ENCODE measurements at places on chromosomes 13 and 19. TPM values are rescaled to one million over a fixed set of nuclear protein-coding genes. Genes with fewer than 3 reads are reported as not detected.

GRCh38 chr19:53328967-53329366 lies 4.6 kb upstream of the ZNF845 start:
- DNase-seq, result peak; percentile 37

- no peak for DNase-seq
These were observed 904.8 kb upstream of the PCDH20 start for GRCh38 chr13:62320129-62321108.

DNA sequence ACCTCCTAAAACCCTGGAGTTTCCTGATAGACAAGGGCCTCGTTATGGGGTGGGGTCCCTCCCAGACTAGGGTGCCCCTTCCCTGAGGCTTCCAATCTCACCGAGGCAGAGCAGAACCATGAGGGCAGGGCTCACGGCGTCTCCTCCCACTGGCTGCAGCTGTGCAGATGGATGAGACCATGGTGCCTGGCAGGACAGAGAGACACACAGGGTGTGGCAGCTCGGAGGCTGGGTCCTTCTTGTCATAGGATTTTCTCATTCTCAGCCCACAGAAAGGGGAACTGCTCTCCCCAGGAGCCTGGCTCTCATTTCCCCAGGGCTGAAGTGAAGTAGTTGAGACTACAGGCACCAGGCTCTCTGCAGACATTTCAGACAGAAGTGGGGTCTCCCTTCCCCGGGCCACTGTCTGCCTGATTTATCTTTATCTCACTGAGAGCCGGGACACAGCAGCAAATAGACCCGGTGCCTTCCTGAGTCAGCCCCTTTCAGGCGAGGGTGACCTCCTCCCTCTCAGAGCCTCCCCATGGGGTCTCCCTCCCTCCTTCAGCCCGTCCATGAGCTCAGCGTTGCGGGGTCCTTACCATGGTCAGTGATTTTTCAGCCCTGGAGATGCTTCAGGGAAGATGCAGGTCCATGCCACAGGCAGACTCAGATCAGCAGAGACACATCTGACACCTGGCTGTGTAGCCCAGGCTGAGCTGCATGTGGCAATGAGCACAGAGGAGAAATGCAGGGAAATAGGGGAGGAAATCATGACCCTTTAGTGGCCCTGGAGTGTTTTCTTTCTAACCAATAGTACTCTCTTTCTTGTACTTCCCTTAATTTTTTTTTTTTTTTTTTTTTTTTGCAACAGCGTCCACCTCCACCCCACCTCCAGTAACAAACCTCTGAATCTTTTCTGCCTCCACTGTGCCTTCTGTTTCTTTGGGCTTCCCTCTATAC lies at the start of gene LILRA5:
Gene LILRA5, minus strand, starts transcription at position 731 of the 942 bp plus-strand sequence. Its CDS starts 147 bp downstream, at position 584.
- no peak for DNase-seq

TMEM38A gene
- 0.70 TPM for total RNA-seq

DNA sequence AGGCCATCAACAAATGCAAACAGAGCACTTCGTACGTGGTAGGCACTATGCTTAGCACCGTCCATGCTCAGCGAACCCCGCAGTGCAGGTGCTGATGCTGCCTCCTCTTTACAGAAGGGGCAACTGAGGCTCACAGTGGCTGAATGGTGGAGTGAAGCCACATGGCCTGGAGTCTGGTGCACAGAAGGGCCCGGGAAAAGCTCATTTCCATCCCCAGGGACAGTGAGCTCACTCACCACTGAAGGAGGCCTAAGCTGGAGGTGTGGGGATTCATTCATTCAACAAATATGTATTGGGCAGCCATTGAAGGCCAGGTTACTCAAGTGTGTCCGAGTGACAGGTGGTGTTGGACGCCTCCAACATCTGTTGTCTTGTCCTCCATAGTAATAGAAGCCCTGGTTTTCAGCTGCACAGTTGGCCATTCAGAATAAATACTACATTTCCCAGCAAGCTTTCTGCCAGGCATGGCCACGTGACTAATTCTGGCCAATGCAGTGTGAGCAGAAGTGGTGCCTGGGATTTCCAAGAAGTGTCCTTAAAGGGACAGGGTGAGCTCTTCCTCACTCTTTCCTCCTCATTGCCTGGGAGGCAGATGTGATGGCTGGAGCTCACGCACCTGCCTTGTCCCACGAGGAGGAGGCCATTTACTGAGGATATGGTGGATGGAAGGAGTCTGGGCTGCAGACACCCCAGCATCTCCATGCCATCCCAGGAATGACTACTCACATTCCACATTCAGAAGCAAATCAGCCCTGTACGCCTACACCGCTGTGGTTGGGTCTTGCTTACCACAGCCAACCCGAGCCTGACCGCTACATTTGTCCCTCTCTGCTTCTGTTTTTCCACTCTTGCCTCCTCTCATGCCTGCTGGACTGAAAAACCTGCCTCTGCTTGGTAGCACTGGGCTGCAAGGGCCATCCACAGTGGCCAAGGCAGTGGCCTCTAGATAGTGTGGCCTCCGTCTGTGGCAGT lies 2.3 kb upstream of the ZNRF4 start:
- DNase-seq, result peak; percentile 12

ZGLP1 gene
- 4.0 TPM for total RNA-seq

SBSN gene
- not detected for total RNA-seq

DNA sequence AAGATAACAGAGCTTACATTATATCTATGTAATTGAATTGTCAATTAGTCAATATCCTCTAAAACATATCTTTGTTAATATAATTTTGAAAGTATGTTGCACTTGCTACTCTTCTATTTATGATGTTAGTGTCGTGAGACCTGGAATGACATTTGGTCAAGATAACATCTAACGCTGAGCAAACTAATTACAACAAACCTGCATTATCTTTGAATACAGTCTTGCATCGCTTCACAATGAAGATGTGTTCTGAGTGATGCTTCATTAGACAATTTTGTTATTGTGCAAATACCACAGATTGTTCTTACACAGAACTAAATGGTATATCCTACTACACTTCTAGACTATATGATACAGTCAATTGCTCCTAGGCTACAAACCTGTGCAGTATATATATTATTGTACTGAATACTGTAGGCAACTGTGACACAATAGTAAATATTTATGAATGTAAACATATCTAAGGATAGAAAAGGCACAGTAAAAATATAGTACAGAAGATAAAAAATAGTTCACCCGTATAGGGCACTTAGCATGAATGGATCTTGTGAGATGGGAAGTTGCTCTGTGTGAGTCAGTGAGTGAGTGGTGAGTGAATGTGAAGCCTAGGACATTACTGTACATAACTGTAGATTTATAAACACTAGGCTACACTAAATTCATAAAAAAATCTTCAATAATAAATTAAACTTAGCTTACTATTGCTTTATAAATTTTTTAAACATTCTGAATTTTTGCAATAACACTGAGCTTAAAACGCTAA lies 1773.8 kb downstream of the PCDH9 start:
- no peak for DNase-seq

DNA sequence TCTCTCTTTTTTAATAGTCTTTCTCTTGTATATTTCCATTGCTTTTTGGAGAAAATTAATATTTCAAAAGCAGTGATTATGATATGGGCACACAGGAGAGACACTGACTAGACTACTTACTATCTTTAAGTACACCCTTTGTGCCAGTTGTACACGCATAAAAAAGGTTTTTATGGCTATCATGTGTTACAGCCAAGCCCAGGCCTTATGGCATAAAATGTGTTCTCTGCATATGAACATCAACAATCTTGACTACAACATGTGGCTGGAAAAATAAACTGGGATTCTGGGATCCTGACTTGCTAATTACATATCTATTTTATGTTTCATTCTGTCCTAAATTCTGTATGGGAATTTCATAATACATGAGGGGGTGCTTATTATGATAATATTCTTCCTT lies 1401.8 kb downstream of the SLITRK5 start:
- no peak for DNase-seq

FUT1 gene
- total RNA-seq, result 0.06 TPM

- DNase-seq, result no peak
These were observed 1.9 kb downstream of the CEACAM4 start for GRCh38 chr19:41624937-41625336.

GRCh38 chr19:48818234-48818820 lies 7.5 kb upstream of the BCAT2 start:
- no peak for DNase-seq
